Hematopoietic multipotent progenitor cell treated with erythropoietin and hydrocortisone succinate and interleukin-3 and kit ligand, for 6 days (in vitro differentiated cells): ENCODE measurements at places on chromosomes 12 and 14.

DNA sequence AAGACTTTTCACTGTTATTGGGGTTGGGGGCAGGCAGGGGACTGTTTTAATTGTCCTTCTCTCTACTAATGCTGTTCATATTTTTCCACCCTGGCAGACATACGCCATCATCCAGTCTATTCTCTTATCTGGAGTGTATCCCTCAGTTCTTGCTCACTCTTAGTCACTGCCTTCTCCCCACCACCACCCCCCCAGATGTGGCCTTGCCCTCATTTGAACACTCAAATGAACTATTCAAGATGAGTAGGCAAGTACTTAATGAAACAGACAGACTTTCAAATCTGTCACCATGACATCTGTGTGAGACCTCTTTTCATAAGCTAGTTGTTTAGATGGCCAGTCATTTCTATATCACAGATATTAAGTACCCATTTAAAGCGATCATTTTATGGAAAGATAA, 10.1 kb downstream of the NUDT4 start:
- DNase-seq, result peak; percentile 34

GRCh38 chr12:49866859-49867569, 24.1 kb upstream of the BCDIN3D start:
- DNase-seq, result peak; percentile 83

DNA sequence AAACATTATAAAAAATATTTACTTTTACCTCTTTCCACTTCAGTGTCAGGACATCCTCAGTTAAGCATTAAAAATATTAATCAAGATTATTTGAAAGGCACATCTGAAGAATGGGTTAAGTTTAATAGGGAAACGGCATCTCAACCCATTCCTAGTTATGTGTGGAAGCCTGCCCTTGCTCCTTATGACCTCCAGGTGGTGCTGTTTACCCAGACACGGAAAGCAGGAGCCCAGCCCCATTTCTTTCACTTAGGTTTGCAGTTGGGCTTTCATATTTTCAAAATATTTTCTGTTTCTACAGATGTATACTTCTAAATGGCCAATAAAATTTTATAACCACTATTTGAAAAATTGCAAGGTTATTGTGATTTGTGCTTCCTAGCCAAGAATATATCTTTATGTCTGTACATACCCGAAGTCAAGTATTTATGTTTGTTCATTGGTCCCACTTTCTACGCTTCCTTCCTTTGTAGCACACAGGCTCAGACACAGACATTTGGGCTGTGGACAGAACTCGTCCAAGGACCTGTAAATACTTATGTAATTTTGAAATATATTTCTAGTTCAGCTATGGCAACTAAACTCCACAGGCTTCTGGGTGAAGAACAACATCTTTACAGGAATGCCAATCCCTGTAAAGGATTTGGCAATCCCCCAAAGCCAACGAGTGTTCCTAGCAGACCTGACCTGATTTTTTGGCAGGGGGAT, 247.1 kb downstream of the AKAP6 start:
- DNase-seq, result peak; percentile 81

- DNase-seq, result no peak
Measured at GRCh38 chr14:105150026-105150367, 18.6 kb downstream of the JAG2 start.

- no peak for DNase-seq
Measured at GRCh38 chr14:90891326-90891725, 75.1 kb upstream of the TTC7B start.

DNA sequence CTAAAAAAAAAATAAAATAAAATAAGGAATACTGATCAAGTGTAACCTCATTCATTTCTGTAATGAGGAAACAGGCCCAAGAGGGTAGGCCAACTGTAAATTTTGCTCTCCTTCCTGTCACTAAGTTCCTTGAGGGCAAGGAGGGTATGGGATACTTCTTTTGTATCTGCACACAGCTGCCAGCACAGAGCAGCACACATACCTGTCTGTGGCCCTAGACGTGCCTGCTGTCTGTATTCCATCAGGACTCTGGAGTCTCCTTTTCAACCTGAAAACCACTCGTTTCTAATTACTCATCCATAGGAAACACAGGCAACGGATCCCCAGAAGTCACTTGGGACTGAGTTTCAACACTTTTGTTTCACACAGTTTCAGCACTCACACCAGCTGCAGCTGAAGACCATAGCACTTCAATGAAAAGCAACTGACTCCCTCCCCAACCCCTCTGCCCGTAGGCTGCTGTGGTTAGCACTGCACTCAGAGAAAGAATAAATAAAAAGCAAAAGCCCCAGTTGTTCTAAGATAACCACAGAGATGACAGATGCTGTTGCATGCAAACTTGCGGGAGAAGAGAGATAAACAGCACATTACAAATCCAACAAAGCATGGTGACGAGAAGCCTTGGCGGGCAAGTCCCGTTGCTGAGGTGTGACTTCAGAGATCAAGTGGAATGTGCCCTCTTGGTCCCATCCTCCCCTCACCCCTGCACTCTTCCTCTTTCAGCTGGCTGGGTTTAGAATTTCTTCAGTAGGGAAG, 24.9 kb downstream of the CRACR2A start:
- DNase-seq, result peak; percentile 76

DNA sequence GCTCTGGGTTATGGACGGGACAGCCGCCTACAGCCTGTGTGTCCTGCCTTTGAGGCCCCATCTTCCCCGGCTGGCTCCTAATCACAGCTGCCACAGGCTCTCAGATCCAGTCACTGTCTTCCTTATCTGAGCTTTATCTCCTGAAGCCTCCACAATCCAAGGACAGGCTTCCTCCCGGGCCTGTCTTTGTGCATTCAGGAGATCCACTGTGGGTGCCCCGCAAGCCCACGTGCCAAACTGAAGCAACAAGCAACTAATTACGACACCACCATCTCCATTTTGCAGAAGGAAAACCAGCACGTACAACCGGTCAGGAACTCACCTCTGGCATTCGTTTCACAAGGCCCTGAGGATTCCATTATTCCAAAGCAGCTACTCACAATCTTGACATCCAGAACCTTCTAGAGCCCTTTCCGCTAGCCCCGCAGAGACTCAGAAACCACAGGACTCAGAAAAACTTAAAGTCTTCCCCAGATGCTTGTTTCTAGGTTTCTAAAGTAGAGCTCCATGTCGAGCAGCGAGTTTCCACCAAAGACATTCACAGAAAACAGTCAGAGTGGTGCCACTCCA, 14.0 kb downstream of the SYNE3 start:
- DNase-seq, result no peak

DNA sequence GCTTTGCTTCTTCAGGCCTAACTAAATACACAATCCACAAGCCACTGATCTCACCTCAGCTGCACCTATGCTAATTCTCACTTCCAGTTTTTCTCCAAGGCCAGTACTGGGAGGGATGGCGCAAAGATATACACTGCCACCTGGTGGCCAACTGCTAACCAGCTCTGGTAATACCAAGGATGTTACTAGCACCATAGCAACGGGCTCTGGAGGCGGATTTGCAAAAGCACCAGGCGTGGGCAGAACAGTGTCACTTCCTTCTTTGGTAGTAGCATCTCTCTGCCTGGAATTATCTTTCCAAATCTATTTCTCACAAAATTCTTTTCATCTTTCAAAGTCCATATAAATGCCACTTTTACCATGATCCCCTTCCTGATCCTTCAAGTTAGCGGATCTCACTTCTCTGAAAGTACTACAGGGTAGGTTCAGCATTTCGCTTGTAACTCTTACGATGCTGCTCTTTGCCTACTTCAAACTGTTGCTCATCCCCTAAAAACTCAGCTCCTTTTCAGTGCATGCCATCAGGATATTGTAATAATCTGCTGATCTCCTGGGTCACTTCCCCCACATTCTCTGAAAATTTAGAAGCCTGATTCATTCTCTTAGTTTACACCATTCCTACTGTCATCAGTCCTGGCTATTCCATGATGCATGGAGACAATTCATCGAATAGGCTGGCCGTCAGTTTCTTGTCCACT, 37.1 kb upstream of the FOXJ2 start:
- DNase-seq, result peak; percentile 92

GRCh38 chr14:80055667-80056496, 155.4 kb downstream of the DIO2 start:
- DNase-seq, result peak; percentile 40

DNA sequence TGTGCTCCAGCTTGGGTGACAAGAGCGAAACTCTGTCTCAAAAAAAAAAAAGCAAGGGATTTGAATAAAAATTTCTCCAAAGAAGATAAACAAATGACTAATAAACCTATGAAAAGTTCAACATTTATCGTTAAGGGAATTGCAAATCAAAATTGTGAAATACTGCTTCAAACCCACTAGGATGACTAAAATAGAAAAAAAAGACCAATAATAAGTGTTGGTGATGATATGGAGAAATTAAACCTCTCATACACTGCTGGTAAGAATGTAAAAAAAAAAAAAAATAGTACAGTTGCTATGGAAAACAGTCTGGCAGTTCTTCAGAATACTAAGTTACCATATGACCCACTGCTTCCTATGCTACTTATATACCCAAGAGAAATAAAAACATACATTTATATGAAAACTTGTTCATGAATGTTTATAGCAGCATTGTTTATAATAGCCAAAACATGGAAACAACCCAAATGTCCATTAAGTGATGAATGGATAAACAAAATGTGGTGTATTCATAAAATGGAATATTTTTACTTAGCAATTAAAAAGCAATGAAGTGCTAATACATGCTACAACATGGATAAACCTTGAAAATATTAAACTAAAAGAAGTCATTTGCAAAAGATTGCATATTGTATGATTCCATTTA, 39.4 kb upstream of the TMPRSS12 start:
- DNase-seq, result no peak
